ENCODE measurements at places on chromosomes 2 and 18. TPM values are rescaled to one million over a fixed set of nuclear protein-coding genes. Genes with fewer than 3 reads are reported as not detected.

- H3K27ac ChIP-seq, result no peak overlapping the region
- H3K36me3 ChIP-seq, result no peaks in the 10 kb centered on the region
- no peak overlapping the region for H3K4me3 ChIP-seq
- peaks cover 54% of the 10 kb centered on the region for H3K4me1 ChIP-seq
These were observed 365.3 kb downstream of the RND3 start for GRCh38 chr2:150122156-150122555.

GRCh38 chr18:3998698-3999333, 456.3 kb downstream of the DLGAP1 start:
- no peak overlapping the region for H3K27ac ChIP-seq
- peaks cover 14% of the 10 kb centered on the region for H3K4me1 ChIP-seq
- no peaks in the 10 kb centered on the region for H3K27me3 ChIP-seq
- H3K36me3 ChIP-seq, result no peaks in the 10 kb centered on the region
- no peak overlapping the region for H3K4me3 ChIP-seq

The FLACC1 gene
- total RNA-seq, result 0.51 TPM

The ANKRD62 gene
- not detected for total RNA-seq

GRCh38 chr18:30781601-30782000, 260.9 kb downstream of the DSC3 start:
- H3K4me1 ChIP-seq, result no peaks in the 10 kb centered on the region
- no peak overlapping the region for H3K27ac ChIP-seq
- no peaks in the 10 kb centered on the region for H3K27me3 ChIP-seq
- DNase-seq, result no peak
- no peaks in the 10 kb centered on the region for H3K36me3 ChIP-seq
- H3K4me3 ChIP-seq, result no peak overlapping the region

DNA sequence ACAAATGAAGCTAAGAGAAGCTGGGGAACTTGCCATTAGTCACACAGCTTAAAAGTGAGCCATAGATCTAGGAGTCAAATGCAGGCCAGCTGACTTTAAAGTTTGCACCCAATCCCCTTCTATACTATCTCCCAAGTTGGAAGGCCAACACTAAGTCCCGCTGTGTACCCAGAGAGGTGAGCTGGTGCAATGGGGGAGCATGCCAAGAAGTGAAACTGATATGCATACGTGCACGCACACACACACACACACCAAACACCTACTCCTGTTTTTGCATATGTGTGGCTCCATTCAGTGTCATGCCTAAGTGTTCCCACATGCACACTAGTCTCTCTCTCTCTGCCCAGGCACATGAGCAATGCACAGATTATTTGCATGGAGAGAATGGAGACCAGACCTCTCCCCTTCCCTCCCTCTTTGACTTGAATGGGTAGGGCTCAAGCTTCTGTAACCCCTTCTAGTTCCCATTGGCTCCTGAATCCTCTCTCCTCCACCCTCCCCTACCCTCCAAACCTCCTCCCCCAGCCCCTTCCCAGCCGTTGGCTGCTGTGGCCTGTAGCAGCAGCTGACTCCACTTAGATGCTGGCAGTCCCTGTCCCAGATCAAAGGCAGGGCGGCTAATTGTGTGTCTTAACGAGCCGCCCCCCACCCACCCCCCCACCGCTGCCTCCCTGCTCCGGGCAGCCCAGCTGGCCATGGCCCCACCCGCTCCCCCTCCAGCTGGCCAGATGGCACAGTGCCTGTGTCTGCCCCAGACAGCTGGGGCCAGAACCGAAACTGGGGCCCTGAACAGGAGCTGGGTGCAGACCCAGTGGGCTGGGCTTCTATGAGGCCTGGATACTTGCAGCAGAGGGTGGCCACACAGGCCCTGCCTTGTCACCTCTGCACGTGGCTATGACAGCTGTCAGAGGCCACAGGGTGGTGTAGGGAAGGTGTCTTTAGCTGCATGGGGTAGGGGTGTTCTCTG, 5.6 kb downstream of the WNT10A start:
- H3K4me1 ChIP-seq, result no peaks in the 10 kb centered on the region
- H3K27me3 ChIP-seq, result peaks cover 61% of the 10 kb centered on the region
- DNase-seq, result no peak
- no peak overlapping the region for H3K4me3 ChIP-seq
- H3K36me3 ChIP-seq, result 0 out of 2 replicates have a peak, but pooled peaks cover 4% of the 10 kb centered on the region

The CFC1 gene
- total RNA-seq, result not detected

The ALK gene
- total RNA-seq, result not detected

DNA sequence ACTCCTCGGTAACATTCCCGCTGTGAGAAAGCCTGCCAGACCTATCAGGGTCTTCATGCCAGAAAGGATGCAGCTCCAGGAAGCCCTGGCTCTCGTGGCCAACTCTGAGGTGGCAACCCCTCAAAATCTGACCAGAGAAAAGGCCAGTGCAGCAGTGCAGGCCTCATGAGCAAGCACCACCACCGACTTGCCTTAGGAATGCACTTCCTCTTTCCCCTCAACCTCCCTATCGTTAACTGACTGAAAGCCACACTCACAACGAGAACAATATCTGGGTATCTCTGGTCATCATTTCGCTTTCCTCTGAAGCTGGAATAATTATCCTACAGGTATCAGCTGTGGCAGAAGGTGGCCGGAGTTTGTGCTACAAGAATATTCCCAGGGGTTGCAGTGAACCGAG, 101.4 kb upstream of the POU3F3 start:
- H3K27ac ChIP-seq, result no peak overlapping the region
- DNase-seq, result no peak
- H3K4me1 ChIP-seq, result no peaks in the 10 kb centered on the region
- H3K36me3 ChIP-seq, result no peaks in the 10 kb centered on the region
- no peak overlapping the region for H3K4me3 ChIP-seq

The LBX2 gene
- total RNA-seq, result 0.32 TPM

DNA sequence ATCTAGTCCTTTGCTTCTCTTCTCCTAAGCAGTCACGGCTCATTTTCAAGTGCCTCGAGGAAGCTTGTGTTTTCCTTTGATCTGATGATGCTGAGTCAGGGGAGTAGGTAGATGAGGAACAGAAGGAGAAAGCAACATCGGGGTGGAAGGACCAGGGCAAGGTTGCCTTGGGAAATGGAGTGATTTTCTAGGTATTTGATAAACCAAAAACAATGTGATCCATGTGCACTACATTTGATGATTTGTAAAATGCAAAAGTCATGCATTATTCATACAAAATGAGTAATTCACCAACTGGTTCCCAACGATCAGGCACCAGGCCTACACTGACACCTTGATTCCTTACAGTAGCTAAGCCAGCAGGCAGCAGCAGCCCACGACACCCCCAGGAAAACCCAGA, 205.3 kb downstream of the ANAPC1 start:
- H3K27ac ChIP-seq, result peak overlapping the region; percentile 32
- no peak for DNase-seq
- peaks cover 40% of the 10 kb centered on the region for H3K4me1 ChIP-seq
- H3K4me3 ChIP-seq, result peak overlapping the region; percentile 2

The CAPN14 gene
- 0.13 TPM for total RNA-seq

DNA sequence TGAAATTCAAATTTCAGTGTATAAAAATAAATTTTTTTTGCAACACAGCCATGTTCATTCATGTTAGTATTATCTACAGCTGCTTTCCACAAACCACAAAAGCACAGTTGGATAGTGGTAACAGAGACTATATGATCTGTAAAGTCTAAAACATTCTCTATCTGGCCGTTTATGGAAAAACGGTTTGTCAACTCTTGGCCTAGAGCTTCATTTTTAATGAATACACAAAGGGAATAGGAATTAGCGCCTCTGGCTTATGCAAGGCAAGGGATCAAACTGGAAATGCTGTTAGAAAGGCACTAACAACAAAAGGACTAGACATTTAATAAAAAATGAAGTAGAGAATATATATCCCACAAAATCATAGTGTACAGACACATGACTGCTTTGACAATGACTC, 211.9 kb downstream of the EXOC6B start:
- H3K27me3 ChIP-seq, result peaks cover 2% of the 10 kb centered on the region
- H3K36me3 ChIP-seq, result peaks cover 11% of the 10 kb centered on the region
- no peak overlapping the region for H3K27ac ChIP-seq
- DNase-seq, result no peak
- H3K4me3 ChIP-seq, result no peak overlapping the region

DNA sequence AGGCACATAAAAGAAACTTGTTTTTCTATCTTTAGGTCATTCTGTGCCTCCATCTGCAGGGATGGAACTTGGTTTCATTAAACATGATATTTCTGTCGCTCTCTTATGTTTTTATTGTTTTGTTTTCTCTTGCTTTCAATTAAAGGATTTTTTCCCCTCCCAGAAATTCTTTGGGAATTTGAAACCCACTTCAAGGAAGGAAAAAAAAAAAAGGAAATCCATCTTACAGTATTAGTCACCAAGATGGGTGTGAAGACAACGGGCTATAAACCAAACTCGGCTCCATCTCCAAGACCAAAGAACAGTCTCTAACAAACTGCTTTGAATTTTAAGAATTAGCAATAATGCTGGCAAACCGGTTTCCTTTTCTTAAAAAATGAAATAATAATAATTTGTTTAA, 244.1 kb downstream of the BCL11A start:
- no peaks in the 10 kb centered on the region for H3K4me1 ChIP-seq
- no peak overlapping the region for H3K4me3 ChIP-seq
- no peaks in the 10 kb centered on the region for H3K36me3 ChIP-seq
- no peak overlapping the region for H3K27ac ChIP-seq
- H3K27me3 ChIP-seq, result peaks cover 4% of the 10 kb centered on the region
- no peak for DNase-seq

GRCh38 chr2:118121986-118122524, 33.8 kb downstream of the INSIG2 start:
- no peaks in the 10 kb centered on the region for H3K36me3 ChIP-seq
- no peak overlapping the region for H3K27ac ChIP-seq
- H3K4me3 ChIP-seq, result no peak overlapping the region
- H3K4me1 ChIP-seq, result peaks cover 28% of the 10 kb centered on the region

DNA sequence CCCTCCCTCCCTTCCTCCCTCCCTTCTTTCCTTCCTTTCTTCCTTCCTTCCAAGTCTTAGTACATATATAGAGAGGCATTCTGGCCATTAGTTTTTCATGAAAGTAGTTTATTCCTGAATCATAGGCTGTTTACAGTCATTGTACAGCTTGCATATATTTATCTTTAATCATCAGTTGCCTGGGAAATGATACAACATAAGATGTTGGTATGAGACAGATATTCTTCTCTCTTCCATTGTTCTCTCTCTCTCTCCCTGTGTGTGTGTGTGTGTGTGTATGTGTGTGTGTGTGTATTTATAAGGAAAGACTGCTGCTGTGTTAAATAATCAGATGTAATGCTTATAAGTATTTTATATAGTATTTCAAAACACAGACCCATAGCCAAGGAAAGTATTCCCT, 289.8 kb upstream of the UBE2E3 start:
- no peaks in the 10 kb centered on the region for H3K27me3 ChIP-seq
- peak overlapping the region; percentile 39 for H3K27ac ChIP-seq
- no peaks in the 10 kb centered on the region for H3K36me3 ChIP-seq
- no peak overlapping the region for H3K4me3 ChIP-seq
- H3K4me1 ChIP-seq, result peaks cover 31% of the 10 kb centered on the region
- DNase-seq, result peak; percentile 82

- peaks cover 23% of the 10 kb centered on the region for H3K4me1 ChIP-seq
- DNase-seq, result no peak
- no peak overlapping the region for H3K27ac ChIP-seq
- no peak overlapping the region for H3K4me3 ChIP-seq
- peaks cover 21% of the 10 kb centered on the region for H3K27me3 ChIP-seq
These were observed 78.1 kb upstream of the KIF5C start for GRCh38 chr2:148796735-148797512.

The RAB6C gene
- not detected for total RNA-seq

- no peaks in the 10 kb centered on the region for H3K27me3 ChIP-seq
- no peak overlapping the region for H3K4me3 ChIP-seq
- no peak for DNase-seq
These were observed 18.6 kb upstream of the CNDP1 start for GRCh38 chr18:74515620-74516231.

The SOWAHC gene
- total RNA-seq, result 12.0 TPM

- no peak for DNase-seq
- no peaks in the 10 kb centered on the region for H3K27me3 ChIP-seq
- no peaks in the 10 kb centered on the region for H3K4me1 ChIP-seq
- no peak overlapping the region for H3K4me3 ChIP-seq
- H3K36me3 ChIP-seq, result no peaks in the 10 kb centered on the region
These were observed 96.2 kb upstream of the SNTG2 start for GRCh38 chr2:854460-854859.

The ALLC gene
- not detected for total RNA-seq

GRCh38 chr2:67234440-67234839, 162.7 kb upstream of the ETAA1 start:
- no peaks in the 10 kb centered on the region for H3K27me3 ChIP-seq
- DNase-seq, result peak; percentile 70
- no peak overlapping the region for H3K4me3 ChIP-seq
- H3K36me3 ChIP-seq, result no peaks in the 10 kb centered on the region
- H3K4me1 ChIP-seq, result no peaks in the 10 kb centered on the region

GRCh38 chr18:38751898-38752297, 1186.3 kb upstream of the CELF4 start:
- H3K27me3 ChIP-seq, result peaks cover 2% of the 10 kb centered on the region
- no peak overlapping the region for H3K4me3 ChIP-seq
- no peak overlapping the region for H3K27ac ChIP-seq

The C2orf81 gene
- total RNA-seq, result 1.2 TPM

The VIL1 gene
- not detected for total RNA-seq

The ITGA6 gene
- total RNA-seq, result 216 TPM

DNA sequence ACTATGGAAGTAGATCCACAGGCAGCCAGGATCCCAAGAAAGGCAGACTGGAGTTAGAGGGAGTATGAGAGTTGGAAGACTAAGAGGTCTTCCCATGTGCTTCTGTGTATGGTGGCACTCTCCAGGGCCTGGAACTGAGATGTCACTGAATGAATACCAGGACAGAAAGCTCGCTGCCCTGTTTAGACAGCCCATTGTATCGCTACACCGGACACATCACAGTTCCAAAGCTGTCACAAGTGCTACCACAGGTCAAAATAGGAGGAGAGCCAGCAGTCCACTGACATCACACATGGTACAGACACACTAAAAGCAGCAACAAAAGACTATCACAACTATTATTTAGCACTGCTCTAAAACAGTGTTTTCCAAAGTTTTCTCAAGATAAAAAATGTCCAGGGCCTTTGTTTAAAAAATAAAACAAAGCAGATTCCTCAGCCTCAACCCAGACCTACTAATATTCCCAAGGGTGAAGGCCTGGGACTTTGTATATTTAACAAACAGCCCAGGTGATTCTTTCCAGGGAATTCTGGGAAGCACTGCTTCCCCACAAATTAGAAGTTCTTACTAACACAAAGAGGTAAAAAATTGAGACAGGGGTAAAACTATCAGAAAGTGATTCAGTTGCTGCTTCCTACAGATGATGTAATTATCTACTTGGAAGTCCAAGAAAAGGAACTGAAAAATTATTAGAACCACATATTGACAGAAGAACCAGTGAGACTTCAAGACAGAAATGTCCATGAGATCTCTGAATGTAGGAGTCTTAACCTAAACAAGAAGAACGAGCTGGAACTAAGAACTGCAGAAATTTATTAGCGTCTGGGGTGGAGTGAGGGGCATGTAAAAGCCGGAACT, 116.0 kb downstream of the DTNB start:
- H3K4me1 ChIP-seq, result peaks cover 34% of the 10 kb centered on the region
- no peaks in the 10 kb centered on the region for H3K27me3 ChIP-seq
- H3K4me3 ChIP-seq, result no peak overlapping the region
- DNase-seq, result no peak

DNA sequence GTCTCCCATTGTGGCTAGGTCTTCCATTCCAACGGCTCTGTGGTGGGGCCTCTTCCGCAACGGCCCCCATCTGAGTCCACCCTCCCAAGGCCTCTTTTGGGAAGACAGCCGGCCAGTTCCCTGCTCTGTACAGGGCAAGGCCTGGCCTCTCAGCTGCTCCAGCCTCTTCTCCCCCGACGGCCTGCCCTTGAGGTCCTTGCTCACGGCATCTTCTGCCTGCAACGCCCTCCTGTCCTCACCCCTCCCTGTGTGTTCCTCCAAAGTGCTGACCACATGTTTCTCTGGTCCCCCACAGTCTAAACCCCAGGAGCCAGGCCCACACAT, 16.0 kb downstream of the HS6ST1 start:
- H3K27me3 ChIP-seq, result peaks cover 1% of the 10 kb centered on the region
- peak overlapping the region; percentile 96 for H3K27ac ChIP-seq
- peaks cover 68% of the 10 kb centered on the region for H3K4me1 ChIP-seq
- no peak for DNase-seq

Measured in HFFc6 (cell line).